ENCODE measurements at places on chromosomes 3 and 15. TPM values are rescaled to one million over a fixed set of nuclear protein-coding genes. Genes with fewer than 3 reads are reported as not detected.
A peak's percentile ranks its signal among the peaks of the same experiment; 100 is the strongest.

GRCh38 chr15:31964586-31965307 is 65.6 kb upstream of the CHRNA7 start:
- no peak for DNase-seq

DNA sequence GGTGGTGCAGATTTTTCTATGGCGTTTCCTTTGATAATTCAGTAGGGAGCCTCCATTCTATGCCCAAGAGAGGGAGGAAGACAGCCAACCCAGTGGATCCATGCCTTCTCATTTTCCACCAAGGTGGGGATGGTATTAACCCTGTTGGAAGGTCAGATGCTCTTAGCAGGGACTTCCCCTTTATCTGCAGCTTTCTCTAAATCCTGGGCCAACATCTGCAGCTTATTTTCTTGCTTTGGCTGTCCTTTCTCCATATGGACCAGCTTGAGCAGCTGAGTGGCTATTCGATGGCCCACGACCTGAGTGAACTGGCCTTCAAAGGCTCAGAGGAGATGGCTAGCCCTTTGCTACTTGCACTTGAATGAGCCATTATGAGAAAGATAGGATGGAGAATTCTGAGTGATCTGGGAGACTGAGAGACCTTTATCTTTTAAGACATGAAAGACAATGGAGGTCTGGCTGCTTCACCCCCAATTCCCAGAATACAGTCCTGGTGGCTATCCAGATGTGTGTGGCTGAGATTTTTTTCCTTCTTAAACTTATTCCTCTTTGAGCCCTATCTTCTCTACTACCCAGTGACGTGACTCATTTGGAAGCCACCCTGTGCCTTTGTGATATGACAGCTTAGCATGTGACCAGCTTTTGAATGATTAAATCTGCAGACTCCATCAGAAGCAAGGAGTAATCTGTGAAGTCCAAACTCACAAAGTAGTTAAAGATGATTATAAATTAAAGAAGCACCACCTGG is 39.6 kb upstream of the TRAK1 start:
- DNase-seq, result no peak

DNA sequence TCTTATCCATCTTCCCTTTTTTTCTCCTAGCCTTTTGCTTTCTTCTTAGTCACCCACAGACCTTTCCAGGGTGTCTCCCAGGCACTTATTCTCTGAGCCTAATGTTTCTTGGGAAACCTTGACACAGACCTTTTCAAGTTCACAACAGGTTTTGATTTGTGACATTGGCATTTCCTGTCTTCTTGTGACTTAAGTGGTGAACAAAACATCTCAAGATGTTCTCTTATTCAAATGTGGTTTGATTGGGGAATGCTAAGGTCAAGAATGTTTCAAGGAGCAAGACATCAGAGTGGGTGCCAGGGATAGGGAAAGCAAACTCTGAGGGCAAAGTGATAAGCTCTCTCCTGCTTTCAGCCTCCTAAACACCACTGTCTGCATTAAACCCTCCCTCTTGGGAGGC is 68.2 kb upstream of the GSK3B start:
- no peak for DNase-seq

GRCh38 chr3:193948459-193948858 is 187.5 kb upstream of the HES1 start:
- DNase-seq, result no peak

The RASGRP1 gene
- polyA plus RNA-seq, result 0.38 TPM

The GUCA1C gene
- polyA plus RNA-seq, result not detected

- DNase-seq, result no peak
Observed at GRCh38 chr15:93333796-93334195, 244.8 kb upstream of the RGMA start.

GRCh38 chr15:64740311-64741170 is 34.8 kb downstream of the RBPMS2 start:
- DNase-seq, result peak; percentile 74

GRCh38 chr15:70535071-70535954 is 228.0 kb downstream of the UACA start:
- no peak for DNase-seq

The GADL1 gene
- polyA plus RNA-seq, result 12.7 TPM

DNA sequence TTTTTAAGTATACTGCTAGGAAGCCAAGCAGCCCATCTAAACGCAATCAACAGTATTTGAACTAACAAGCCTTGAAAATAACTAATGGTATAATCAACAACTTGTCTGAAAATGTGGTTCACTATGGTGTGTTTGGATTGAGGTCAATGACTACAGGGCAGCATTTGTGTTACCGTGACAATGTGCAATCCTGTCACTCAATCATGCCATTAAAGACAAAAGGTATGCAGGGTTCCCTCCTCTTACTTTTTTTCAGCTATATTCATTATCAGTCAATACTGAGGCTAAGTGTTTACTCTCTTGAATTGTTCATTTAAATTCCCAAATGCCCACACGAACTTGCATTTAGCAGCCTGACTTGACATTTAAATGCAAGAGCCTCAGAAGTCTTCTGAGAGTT is 1099.3 kb upstream of the EPHA6 start:
- no peak for DNase-seq

GRCh38 chr3:195893516-195893915 is 14.8 kb downstream of the TNK2 start:
- no peak for DNase-seq

DNA sequence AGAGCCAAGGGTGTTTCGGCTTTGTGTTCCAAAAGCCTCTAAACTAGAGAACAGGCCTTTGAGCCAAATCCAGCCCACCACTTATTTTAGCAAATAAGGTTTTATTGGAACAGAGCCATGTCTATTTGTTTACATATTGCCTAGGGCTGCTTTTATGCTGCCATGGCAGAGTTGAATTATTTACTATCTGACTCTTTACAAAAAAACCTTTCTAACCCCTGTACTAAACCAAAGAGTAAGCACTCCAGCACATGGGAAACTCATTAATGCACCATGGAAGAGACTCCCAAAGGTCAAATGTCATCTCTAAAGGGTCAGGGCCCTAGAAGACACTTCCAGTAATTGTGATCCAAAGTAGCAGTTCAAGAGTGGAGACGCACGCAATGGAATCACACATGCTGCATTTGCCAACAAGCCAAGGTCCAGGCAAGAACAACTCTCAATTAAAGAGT is 22.3 kb downstream of the OSBPL10 start:
- DNase-seq, result no peak

- no peak for DNase-seq
Observed at GRCh38 chr3:3260870-3261269, 81.4 kb upstream of the CRBN start.

The GOLGA8T gene
- polyA plus RNA-seq, result 0.18 TPM

- DNase-seq, result peak; percentile 45
Observed at GRCh38 chr3:32296251-32297204, 58.0 kb downstream of the CMTM8 start.

GRCh38 chr3:169546368-169546767 is 117.1 kb downstream of the MECOM start:
- no peak for DNase-seq

DNA sequence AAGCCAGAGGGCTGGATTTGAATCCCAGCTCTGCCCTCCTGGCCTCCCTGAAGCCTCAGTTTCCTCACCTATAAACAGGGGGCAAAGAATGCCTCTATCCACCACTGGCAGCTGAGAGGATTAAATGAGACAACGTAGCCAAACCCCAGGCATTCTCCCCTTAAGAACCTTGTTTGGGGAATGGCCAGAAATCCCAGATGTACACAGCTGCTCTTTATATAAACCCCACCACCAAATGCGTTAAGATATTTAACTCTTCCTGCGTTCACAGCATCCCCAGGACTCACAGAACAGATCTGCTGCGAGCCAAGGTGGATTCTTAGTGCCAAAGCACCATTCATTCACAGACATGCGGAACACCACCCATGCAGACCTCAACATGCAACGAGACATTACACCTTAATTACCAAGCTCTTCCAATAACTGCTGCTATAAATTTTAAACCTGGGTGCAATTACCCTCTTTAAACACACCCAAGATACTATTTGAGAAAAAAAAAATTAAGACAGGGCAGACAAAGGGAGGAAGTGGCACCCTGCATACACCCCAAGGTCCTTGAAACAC is 5.2 kb downstream of the TLE3 start:
- DNase-seq, result peak; percentile 55

Data from muscle of back (tissue), 13 donors.